WTC11 (cell line): ENCODE measurements at places on chromosomes 16 and 17. TPM values are rescaled to one million over a fixed set of nuclear protein-coding genes. Genes with fewer than 3 reads are reported as not detected.
A peak's percentile ranks its signal among the peaks of the same experiment; 100 is the strongest.

The HS3ST3B1 gene
- 12.3 to 22.3 TPM (median 13.1 TPM) in 3 replicates for total RNA-seq

The CACNA1H gene
- 38.0 to 46.9 TPM (median 46.4 TPM) in 3 replicates for total RNA-seq

DNA sequence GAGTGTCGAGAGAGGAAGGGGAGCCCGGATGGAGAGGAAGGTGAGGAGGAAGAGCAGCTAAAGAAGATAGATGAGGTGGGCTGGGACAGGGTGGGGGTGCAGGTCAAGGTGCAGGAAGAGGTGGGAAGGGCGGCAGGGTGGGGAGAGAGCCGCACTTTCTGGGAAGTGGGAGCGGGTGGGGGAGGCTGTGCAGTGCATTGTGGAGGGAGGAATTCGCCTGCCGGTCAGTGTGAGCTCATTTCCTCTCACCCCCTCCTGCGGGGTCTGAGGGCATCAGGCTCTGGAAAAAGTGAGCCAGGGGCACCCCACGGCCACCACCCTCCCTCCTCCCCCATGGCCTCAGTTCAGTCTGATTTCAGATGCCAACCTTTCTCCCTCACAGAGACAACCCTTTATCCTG lies 2.5 kb upstream of the ARHGAP23 start:
- H3K36me3 ChIP-seq: no peaks in the 10 kb centered on the region
- no peak overlapping the region for H3K4me3 ChIP-seq
- no peak overlapping the region for H3K27ac ChIP-seq
- no peak for DNase-seq

DNA sequence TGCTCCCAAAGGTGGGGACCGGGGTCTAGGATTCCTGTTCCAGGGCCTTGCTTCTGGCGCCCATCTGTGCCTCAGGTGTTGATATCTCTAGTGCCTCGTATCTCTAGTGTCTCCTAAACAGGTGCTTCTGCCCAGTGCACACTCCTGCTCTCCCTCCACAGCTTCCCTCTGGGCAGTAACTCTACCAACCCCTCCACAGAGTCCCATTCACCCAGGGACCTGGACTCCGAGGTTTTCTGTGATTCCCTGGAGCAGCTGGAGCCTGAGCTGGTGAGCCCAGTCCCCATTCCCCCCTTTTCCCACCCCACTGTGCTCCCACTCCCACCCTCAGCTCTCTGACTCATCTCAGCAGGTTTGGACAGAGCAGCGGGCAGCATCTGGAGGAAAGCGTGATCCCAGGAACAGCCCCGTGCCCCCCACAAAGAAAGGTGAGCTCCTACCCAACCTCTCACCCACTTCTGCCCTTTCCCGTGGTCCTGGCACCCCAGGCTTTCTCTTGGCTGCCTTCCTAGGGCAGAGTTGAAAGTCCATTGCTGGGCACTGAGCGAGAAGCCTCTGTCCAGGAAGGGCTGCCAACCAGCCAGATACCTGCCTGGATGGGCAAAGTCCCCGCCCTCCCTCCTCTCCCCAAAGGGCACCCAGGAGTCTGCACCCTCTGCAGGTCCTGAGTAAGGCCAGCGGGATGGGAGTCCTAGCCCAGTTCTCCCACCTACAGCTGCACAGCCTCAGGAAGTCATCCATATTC lies 2.2 kb downstream of the ACBD4 start:
- no peak for DNase-seq
- peaks cover 3% of the 10 kb centered on the region; the same call in 1 of the 2 replicates for H3K36me3 ChIP-seq
- peaks cover 7% of the 10 kb centered on the region for H3K4me1 ChIP-seq
- no peaks in the 10 kb centered on the region; the same call in 1 of the 2 replicates for H3K27me3 ChIP-seq
- H3K4me3 ChIP-seq: no peak overlapping the region
- H3K27ac ChIP-seq: no peak overlapping the region

GRCh38 chr16:18958621-18959029 lies 25.1 kb upstream of the TMC7 start:
- no peak overlapping the region for H3K4me3 ChIP-seq
- H3K4me1 ChIP-seq: 0 out of 2 replicates have a peak, but pooled peaks cover 7% of the 10 kb centered on the region
- no peaks in the 10 kb centered on the region; the same call in 1 of the 2 replicates for H3K27me3 ChIP-seq
- no peak overlapping the region for H3K27ac ChIP-seq

DNA sequence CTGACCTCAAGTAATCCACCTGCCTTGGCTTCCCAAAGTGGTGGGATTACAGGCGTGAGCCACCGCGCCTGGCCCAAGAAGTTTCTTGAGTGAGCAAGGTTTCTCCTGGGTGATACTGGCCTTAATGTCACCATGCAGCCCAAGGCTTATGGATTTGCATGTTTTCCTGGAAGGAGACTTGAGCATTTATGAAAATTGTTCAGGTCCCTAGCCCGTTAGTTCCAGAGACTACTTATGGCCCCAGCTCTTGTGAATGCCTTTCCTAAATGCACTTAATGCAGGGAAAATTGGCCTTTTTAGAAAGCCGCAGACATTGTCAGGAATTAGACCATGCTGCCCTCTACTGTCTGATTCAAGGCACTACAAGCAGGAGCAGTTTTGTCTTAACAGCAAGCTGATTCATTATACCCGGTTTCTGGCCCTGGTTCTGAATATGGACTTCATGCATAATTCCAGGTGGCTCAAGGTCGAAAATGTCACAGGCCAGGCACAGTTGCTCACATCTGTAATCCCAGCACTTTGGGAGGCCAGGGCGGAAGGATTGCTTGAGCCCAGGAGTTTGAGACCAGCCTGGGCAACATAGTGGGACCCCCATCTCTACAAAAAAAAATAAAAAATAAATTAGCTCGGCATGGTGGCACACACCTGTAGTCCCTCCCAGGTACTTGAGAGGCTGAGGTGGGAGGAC lies 91.3 kb downstream of the SNX29 start:
- H3K4me3 ChIP-seq: no peak overlapping the region
- H3K36me3 ChIP-seq: no peaks in the 10 kb centered on the region
- no peaks in the 10 kb centered on the region for H3K4me1 ChIP-seq
- H3K27me3 ChIP-seq: no peaks in the 10 kb centered on the region

DNA sequence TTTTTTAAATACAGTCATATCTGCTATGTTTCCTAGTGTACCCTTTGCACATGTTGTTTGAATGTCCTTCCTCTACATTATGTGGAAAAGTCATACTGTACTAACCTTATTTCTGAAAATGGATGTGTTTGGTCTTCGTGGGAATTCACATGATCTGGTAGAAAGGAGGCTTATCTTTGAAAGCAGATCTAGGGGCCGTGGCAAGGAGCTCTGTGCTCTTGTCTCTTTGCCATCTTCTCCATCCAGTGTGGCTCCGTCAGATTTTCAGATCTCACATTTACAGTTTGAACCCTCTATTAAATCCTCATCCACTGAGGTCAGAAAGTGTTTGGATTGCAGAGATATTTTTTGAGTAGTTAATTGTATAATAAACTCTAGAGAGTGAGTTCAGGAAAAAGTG lies 32.9 kb downstream of the MAP2K4 start:
- no peak for DNase-seq
- no peak overlapping the region for H3K4me3 ChIP-seq
- H3K27me3 ChIP-seq: no peaks in the 10 kb centered on the region
- no peak overlapping the region; the same call in 1 of the 2 replicates for H3K27ac ChIP-seq
- no peaks in the 10 kb centered on the region for H3K36me3 ChIP-seq

- 0 out of 2 replicates have a peak overlapping the region, but pooled peaks have one; percentile 41 for H3K27ac ChIP-seq
- no peaks in the 10 kb centered on the region for H3K27me3 ChIP-seq
- no peak for DNase-seq
- H3K4me3 ChIP-seq: no peak overlapping the region
Measured at GRCh38 chr17:80885947-80886582, 105.6 kb upstream of the CHMP6 start.

GRCh38 chr16:88879788-88880055 lies 13.3 kb upstream of the PABPN1L start:
- no peak for DNase-seq
- H3K27me3 ChIP-seq: no peaks in the 10 kb centered on the region; the same call in 1 of the 2 replicates
- no peak overlapping the region for H3K4me3 ChIP-seq

- H3K36me3 ChIP-seq: no peaks in the 10 kb centered on the region
- H3K27me3 ChIP-seq: peaks cover 20% of the 10 kb centered on the region
- H3K4me3 ChIP-seq: no peak overlapping the region
- peaks cover 39% of the 10 kb centered on the region for H3K4me1 ChIP-seq
- no peak overlapping the region for H3K27ac ChIP-seq
- no peak for DNase-seq
Measured at GRCh38 chr17:17739388-17740066, 58.3 kb downstream of the RAI1 start.
